ENCODE measurements at places on chromosomes 1 and 21.
A peak's percentile ranks its signal among the peaks of the same experiment; 100 is the strongest.

- DNase-seq = no peak
Observed at GRCh38 chr1:164843743-164844500, 284.9 kb downstream of the PBX1 start.

- peak; percentile 14 for DNase-seq
Observed at GRCh38 chr1:203682473-203683383, 56.1 kb downstream of the ATP2B4 start.

- no peak for DNase-seq
Observed at GRCh38 chr1:181506563-181507353, 23.4 kb downstream of the CACNA1E start.

DNA sequence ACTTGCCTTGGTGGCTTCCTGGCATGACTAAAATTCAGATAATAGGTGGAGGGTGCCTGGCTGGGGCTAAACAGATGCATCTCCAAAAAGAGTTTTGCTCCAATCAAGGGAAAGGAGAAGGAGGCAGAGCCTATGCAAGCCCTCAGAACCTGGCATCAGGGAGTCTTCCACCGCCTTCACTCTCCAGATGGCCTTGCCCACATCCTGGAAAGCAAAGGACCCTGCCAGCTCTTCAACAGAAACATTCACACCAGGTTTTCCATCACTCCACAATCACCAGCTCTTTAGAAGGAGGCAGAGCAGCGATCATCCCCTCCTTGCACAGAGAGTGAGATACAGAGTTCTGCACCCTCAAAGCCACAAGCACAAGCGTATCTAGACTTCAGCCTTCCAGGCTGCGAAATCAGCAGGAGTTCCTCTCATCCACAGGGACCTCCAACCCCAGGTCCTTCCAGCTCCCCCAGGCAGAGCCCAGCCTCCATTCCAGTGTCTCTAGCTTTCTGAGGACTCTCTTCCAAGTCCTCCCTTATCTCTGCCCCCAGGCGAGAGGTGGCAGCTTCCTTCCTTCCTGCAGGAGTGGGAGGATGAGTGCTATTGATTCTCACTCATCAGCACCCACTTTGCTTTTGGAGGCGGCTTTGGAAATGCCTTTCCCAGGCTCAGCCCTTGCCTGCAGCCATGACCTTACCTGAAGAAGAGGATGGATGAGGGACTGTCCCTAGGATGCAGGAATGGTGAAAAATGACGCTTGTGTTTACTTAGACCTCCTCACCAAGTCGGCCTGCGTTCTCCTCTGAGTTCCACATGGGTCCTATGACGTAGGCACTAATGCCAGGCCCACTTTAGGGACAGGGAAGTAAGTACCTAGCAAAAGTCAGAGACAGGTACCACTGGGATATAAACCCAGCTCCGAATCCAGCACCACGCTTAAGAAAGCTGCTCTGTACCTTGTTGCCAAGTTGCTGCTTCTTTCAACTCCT, 75.4 kb downstream of the RIPK4 start:
- DNase-seq = no peak

GRCh38 chr1:18041685-18042355, 65.8 kb upstream of the IGSF21 start:
- DNase-seq = no peak

- peak; percentile 56 for DNase-seq
Observed at GRCh38 chr1:9455487-9456234, 83.6 kb upstream of the SLC25A33 start.

DNA sequence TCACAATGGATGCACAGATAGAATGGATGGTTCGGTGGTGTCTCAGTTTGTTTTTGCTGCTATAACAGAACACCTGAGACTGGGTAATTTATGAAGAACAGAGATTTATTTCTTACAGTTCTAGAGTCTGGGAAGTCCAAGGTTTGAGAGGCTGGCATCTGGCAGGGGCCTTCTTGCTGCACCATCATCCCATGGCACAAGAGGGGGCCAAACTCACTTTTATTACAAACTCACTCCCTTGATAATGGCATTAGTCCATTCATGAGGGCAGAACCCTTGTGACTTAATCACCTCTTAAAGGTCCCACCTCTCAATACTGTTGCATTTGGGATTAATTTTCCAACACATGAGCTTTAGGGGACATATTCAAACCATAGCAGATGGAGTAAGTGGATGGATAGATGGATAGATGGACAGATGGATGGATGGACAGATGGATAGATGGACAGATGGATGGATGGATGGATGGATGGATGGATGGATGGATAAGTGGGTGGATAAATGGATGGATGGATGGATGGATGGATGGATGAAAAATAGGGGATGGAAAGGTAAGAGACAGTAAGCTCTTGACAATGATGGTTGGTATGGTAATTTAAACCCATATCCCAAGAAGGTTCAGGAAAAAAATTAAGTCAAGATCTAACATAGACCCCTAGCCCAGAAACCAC, 16.5 kb downstream of the CAMK2N1 start:
- no peak for DNase-seq

DNA sequence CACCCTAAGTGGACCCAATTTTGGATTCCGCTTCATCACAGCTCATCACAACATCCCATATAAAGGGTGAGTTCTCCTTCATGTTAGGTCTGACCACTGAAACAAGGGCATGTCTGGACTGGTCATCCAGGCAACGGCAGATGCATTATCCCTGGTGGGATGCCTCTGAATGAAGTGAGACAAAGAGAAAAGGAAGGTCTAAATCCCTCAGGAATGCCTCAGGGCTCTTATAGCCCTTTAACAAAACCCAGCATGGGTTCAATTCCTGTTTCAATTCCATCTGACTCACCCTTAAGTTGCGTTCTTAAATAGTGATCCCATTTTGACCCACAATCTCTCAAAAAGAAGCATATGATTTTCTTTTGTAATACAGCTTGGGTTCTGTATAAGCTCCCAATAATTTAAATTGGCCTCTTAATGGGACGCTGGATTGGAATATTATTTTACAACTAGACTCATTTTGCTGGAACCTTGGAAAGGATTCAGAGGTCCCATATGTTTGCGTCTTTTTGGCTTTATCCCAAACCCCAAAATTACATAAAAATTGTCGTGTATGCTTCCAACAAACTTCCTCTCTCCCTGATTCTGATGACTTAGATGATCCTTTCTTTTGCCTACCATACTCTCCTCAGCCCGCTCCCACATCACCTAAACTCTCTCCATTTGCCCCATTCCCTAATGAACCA, 287.4 kb upstream of the ZP4 start:
- no peak for DNase-seq

- DNase-seq = no peak
Observed at GRCh38 chr1:91640877-91641526, 140.4 kb downstream of the CDC7 start.

DNA sequence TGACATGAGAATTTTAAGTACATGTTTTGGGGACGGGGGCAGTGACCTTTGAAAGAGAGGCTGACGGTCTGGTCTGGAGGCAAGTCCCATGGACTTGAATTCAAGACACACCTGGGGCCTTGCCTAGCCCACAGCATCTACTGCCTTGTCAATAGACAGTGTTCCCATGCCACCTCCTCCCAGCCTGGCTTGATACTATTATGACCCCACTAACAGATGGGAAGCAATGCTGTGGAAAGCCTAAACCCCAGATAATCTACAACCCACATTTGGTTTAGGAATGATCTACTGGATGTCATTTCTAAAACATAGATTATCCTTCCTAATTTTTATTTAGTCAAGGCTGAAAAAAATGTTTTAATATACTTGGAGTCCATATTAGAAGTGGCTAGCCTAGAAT, 17.8 kb upstream of the NFASC start:
- no peak for DNase-seq

DNA sequence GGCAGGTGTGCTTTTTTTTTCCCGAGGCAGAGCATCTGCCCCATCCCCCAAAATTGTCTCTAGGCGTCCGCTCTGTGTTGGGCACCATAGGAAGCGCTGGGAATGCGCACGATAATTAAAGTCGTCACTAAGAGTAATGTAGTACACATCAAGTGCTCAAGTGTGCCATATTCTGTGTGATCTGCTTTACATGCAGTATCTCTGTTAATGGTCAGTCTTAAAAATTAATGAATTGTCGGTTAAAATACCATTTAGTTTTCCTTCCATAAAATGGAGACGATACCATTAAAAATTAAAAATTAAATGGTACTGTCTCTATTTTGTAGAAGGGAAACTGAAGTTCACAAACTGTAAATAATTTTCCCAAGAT, 544 bp upstream of the CCT8 start:
- DNase-seq = no peak

DNA sequence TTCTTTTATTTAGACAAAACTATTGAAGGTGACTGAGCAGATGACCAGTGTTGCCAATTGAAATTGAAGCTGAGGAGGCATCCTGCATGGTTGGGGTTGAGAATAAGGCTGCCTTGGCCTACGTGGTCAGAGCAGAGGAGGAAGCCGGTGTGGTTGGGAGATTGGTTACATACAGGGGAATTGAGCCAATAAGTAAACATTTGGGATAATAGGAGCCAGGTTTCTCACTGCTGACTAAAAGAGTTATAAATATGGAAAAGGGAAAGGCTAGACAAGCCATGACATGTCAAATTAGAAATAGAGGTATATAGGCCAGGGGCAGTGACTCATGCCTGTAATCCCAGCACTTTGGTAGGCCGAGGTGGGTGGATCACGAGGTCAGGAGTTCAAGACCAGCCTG, 15.8 kb downstream of the SNX7 start:
- no peak for DNase-seq
